ENCODE measurements at places on chromosomes 7 and 10.

DNA sequence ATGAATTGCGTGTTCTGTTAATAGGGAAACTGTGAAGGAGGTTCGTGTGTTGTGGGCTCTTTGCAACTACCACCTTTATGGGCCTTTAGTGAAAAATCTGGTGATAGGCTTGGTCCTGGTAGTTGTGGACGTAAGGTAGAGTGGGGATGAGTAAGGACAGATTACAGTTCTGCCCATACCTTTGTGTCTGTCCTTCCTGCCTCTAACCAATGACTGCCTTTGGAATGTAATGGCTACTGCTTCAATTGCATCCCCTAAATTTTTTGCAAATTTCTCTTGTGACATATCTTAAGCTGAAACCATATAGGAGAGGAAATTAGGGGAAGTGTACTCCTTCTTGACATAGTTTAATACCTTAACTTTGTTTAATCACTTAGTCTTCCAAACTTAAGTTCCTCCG is 82.3 kb downstream of the ADK start:
- DNase-seq, result no peak

- peak; percentile 31 for DNase-seq
Measured at GRCh38 chr7:148698007-148698396, 701 bp upstream of the CUL1 start.

DNA sequence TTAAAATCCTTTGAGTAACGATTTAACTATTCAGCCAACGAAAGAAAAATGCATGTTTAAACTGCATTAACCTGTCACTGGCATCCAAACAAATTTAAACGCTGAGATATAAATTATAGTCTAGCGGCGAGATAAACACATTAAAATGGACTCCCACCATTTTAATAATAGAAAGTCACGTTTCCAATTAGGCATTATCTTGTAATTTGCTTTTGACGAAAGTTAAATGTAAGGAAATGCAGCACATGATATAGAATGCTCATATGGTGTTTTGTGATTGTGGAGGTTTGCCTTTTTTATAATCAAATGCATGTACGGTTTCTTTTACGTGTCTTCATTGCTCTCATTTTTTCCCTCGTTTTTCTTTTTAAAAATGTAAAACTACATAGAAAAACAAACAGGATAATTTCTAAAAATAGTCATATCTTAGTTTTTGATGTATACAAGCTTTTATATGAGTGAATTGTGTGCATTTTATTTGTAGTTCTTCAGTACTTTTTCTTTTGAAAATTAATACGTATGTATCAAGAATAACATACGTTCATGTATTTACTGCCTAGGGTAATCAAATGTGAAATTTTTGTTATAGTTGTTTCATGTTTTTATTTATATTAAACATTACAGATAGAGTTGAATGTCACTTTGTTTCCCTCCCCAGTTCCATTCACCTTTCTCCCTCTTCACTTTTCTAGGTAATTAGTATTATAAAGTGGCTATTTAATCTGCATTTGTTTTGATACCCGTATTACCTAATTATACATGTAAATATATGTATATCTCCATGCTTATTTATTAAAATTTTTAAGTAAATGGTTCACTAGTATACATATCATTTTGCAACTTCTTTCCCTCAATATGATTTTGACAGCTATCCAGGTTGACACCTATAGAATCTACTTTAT is 1.1 kb upstream of the KLF14 start:
- DNase-seq, result no peak

DNA sequence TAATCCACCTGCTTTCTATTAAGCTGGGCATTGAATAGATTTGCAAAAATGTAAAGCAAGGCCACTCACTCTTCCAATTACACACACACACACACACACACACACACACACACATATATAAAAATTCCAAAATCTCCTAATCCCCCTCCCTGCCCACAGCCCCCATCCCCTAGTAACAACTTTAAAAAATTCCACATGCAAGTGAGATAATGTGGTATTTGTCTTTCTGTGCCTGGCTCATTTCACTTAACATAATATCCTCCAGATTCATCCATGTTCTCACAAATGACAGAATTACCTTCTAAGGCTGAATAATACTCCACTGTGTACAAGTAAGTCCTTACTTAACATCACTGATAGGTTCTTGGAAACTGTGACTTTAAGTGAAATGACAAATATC is 24.2 kb downstream of the SH2D4B start:
- DNase-seq, result no peak

DNA sequence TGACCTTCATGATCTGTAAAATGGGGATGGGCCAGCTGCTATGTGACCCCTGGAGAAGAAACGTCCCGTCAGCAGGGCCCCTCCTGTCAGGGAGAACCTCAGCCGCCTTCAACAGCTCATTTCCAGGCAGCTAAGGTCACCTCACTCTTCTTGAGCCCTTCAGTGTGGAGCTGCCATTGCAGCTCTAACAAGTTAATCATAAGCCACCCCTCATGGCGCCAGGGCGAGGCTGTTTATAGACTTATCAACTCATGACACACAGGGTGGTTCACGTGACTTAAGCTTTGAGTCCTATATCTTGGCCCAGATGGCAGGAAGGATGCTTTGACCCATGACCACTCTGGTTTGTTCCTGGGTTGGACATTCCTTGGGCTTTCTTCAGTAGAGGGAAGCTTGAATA is 315.1 kb downstream of the TNS3 start:
- peak; percentile 23 for DNase-seq

DNA sequence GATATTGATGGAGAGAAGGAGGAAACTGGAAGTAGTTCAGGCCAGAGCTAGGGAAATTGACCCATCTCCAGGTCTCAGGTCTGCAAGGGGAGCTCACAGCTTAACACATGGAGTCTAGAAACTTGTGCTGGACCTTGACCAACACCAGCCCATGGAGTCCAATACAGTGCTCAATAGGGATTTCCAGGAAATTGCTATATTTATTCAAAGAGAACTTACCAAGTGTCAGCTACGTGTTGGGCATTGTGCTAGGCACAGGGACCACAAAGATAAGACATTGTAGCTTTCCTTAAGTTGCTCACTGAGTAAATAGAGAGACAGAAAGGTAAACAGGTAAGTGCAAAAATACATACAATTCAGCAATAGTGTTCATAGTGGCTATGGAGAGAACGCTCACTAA is 72.7 kb upstream of the ATRNL1 start:
- no peak for DNase-seq

DNA sequence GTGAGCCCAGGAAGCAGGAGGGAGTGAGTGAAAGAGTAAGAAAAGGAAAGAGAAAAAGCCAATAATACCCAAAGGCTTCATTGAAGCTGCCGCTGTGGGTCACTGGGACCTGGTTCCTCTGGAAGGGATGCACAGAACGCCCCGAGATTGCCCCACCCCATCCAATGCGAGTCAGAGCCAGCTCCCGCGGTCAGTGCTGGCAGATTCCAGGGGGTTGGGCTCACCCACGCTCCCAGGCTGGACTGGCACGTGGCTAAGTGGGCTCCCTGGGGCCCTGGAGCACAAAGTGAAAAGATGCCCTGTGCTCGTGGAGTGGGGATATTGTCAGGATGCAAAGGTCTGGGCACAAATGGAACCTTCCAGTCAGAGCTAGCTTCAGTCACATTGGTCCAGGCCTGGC is 117.0 kb downstream of the OAT start:
- DNase-seq, result no peak

DNA sequence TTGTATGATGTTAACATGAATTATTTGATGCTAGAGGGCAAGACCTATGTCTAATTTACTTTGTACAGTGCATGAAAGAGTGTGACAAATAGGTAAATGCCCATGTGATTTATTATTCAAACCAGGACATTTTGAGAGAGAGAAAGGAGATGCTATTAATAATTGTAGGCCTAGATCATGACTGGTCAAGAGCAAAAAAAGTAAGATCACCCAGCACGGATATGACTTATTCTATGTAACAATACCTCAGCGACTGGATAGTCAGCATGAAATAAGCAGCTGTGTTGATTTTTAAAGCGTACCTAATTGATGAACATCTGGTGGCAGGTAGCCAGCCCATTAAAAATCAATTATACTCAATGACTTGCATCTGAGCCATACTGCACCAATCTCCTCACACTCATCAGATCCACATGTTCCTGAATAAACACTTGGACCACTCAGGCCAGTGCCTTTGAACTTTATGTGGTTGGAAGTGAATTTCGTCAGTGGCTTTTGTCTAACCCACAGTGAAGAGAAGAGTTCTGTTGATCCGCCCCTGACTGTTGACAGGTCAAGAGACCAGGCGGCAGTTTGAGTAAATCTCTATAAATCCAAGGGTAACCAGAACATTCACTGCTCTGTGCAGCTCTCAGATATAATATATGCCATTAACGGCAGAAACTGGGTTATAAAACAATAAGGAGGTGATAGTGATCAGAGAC is 435.3 kb downstream of the MDFIC start:
- DNase-seq, result no peak

- DNase-seq, result no peak
Measured at GRCh38 chr10:108130575-108130974, 966.1 kb upstream of the SORCS1 start.

GRCh38 chr7:9250876-9251275 is 817.5 kb downstream of the NXPH1 start:
- no peak for DNase-seq

DNA sequence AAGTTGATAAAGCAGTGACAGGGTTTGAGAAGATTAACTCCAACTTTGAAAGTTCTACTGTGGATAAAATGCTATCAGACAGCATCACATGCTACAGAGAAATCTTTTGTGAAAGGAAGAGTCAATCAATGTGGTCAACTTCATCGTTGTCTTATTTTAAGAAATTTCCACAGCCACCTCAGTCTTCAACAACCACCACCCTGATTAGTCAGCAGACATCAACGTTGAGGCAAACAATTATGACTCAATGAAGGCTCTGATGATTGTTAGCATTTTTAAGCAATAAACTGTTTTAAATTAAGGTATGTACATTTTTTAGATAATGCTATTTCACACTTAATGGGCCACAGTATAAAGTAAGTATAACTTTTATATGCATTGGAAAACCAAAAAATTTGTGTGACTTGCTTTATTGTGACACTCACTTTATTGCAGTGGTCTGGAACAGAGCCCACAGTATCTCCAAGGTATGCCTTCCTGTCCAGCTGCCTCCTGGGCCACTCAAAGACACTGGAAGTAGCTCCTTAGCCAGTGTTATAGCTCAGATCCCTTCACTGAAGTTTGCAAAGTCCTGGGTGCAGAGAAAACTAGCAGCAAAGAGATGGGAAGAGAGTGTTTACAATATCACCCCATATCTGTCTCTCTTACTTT is 293.1 kb downstream of the ARHGAP12 start:
- DNase-seq, result no peak

Data from choroid plexus epithelial cell (primary cell).